ENCODE measurements at places on chromosomes 1 and 21. TPM values are rescaled to one million over a fixed set of nuclear protein-coding genes. Genes with fewer than 3 reads are reported as not detected.

The DEPDC1 gene
- total RNA-seq, result 14.7 TPM

The BLACAT1 gene
- under 0.01 TPM for total RNA-seq

The ZNF691 gene
- total RNA-seq, result 15.3 TPM

The AADACL3 gene
- total RNA-seq, result not detected

The TEKT2 gene
- not detected for total RNA-seq

The A3GALT2 gene
- total RNA-seq, result not detected

The NR5A2 gene
- total RNA-seq, result under 0.01 TPM

The CELA2A gene
- not detected for total RNA-seq

DNA sequence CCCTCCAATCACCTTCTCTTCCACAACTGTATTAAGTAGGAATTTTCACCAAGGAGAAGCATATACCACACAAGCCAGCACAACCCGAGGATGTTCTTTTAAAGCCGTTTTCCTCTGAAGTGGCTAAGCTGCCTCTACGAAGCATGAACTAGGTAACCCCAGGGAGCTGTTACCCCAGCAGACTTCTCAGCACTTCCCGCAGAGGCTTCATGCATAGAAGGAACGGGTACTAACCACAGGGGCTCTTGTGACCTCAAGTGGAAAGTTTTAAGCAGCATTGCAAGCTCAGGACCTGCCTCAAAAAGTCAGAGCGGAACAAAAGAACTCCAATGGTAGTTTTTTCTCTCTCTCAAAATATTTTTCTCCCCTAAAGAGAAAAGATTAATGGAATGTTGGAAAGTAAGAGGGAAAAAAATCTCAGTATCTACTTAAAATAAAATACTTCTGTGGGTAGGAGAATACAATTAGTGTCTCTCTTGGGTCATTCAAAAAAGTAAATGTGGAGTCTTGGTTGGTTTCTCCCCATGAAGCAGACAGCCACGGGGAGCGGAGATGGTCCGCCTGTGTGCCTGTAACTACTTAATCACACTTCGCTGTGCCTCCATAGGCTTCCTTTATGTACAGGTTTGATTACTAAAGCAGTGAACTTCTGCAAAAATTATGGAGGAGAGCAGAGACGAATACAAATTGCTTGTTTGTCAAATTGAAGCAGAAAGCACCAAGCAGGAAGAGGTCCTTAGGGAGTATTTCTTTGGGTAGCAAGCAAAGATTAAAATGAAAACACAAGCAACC lies 40.9 kb downstream of the STX6 start:
- no peak for DNase-seq

- DNase-seq, result peak; percentile 83
Observed at GRCh38 chr1:3473381-3473844, 18.9 kb downstream of the ARHGEF16 start.

DNA sequence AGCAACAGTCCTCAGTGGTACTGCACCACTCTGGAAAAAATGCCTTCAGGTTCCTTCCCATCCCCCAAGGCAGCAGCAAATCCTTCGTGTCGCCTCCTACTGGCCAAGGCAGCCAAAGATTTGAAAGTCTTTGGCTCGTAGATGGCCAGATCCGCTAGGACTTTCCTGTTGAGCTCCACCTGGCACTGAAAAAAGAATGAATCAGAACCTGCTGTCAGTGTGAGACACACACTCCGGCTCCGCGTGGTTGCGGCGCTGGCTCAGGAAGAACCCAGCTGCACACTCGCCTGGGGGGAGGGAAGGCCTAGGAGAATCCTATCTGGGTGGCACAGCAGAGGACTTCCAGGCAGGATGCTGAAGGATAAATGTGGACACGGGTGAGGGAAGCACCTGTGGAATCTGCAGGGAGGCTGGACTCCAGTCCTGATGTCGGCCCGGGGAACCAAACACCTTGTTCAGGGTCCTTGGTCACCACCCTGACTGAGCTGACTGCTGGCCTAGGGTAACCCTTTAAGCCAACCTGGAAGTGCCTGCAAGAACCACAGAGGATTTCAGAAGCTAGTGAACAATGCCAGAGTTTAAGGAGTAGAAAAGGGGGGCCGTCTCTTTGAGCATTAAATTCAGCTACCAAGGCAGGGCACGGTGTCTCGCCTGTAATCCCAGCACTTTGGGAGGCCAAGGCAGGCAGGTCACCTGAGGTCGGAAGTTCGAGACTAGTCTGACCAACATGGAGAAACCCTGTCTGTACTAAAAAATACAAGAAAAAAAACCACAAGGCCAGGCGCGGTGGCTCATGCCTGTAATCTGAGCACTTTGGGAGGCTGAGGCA lies 3.2 kb upstream of the CCNL2 start:
- peak; percentile 60 for DNase-seq

GRCh38 chr1:234821840-234822239 lies 211.9 kb upstream of the IRF2BP2 start:
- no peak for DNase-seq

DNA sequence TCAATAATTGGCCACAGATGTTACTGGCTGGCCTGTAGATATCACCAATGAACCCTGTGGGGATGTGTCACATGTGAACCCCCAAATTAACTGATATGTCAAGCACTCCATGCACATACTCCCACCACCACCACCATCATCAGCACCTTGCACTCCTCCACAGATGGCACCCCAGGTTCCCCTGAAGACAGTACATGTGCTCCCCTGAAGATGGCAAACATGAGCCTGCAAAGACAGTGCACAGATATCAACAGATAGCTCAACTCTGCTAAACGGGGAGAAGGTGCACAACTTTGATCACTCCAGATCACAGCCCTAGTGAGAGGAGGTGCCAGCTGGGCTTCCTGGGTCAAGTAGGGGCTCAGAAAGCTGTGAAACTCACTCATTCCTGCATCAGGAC lies 74.4 kb downstream of the CLCA4 start:
- no peak for DNase-seq

- DNase-seq, result peak; percentile 54
Observed at GRCh38 chr1:211420389-211420788, 71.6 kb downstream of the RD3 start.

DNA sequence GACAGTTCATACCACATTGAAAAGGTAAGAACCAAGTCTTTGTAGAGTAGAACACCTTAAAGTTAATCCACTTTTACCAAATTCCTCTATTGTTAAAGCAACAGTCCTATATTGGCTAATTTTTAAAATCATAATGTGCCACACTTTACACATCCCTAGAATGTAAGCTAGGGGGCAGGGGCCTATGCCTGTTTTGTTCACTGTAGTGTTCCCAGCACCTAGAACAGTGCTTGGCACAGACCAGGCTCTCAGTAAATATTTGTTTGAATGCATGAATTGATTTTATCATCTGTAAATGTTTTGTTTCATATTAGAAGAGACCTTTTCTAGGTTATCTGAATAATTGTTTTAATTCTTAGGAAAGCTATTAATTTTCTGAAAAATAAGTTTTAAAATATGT lies 9.1 kb downstream of the SMAP2 start:
- no peak for DNase-seq

- DNase-seq, result no peak
Observed at GRCh38 chr1:25011943-25012638, 82.0 kb upstream of the RUNX3 start.

DNA sequence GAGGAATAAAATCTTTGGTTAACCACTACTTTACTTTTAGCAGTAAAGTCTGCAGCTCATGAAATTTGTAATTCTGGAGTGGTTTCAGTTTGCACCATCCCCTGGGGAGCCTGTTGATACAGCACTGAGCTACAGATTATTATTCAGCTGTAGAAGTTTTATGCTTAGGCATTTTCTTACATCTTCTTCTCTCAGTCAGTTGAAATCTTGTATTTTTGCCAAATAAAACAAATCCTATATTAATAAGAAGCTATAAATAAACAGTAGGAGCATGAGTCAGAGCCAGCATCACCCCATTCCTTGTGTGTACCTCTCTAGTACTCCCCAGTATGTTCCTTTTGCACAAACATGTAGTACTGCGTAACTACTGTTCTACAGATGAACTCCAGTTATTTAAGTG lies 118.9 kb downstream of the ATF6 start:
- DNase-seq, result peak; percentile 93

GRCh38 chr1:89907727-89908212 lies 86.9 kb downstream of the LRRC8D start:
- DNase-seq, result peak; percentile 82

- DNase-seq, result peak; percentile 8
Observed at GRCh38 chr1:89274411-89274857, 1.8 kb upstream of the GBP5 start.

- DNase-seq, result no peak
Observed at GRCh38 chr1:185636848-185637247, 97.3 kb upstream of the HMCN1 start.

- DNase-seq, result peak; percentile 62
Observed at GRCh38 chr1:182604175-182605164, at the start of gene RGS16. Gene RGS16, minus strand, starts transcription at chr1:182604389. Its CDS starts 130 bp downstream, at chr1:182604259.

- DNase-seq, result no peak
Observed at GRCh38 chr21:45152265-45152746, 77.9 kb downstream of the ADARB1 start.

DNA sequence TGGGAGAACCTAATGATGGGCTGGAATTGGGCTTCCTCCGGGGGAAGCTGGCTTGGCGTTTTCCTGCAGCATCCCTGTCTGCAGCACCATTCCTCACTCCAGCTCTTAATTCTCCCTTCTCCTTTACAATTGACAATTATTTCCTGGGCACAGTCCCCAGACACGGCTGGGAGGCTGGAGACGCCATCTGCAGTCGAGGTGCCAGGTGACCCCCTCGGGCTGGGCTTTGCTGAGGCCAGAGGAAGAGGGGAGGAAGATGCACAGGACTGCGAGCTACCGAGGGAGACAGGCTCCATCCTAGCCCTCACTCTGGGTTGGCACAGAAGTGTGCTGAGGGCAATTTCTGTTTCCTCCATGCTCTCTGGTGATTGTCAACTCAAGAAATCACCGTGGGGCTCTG lies 453.8 kb downstream of the PTPRU start:
- no peak for DNase-seq

DNA sequence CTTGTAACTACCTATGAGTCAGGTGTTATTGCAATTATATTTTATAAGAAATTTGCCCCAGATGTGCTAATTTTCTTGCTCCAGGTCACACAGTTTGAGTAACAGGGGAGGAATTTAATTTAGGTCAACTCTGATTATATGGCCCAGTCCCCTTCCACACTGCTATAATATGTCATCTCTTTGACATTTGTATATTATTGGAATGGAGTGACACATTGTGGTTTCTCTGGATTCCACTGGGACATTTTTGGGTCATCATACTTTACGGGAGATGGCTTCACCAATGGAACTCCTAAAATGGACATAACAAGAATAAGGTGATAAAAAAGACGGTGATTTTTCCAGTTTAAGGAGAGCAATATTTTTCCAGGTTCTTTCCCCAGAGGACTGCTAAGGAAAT lies 191.2 kb downstream of the DISC1 start:
- peak; percentile 22 for DNase-seq

- DNase-seq, result peak; percentile 7
Observed at GRCh38 chr1:234214129-234214910, 158.9 kb upstream of the COA6 start.

- DNase-seq, result no peak
Observed at GRCh38 chr1:200029822-200030152, 2.3 kb downstream of the NR5A2 start.

DNA sequence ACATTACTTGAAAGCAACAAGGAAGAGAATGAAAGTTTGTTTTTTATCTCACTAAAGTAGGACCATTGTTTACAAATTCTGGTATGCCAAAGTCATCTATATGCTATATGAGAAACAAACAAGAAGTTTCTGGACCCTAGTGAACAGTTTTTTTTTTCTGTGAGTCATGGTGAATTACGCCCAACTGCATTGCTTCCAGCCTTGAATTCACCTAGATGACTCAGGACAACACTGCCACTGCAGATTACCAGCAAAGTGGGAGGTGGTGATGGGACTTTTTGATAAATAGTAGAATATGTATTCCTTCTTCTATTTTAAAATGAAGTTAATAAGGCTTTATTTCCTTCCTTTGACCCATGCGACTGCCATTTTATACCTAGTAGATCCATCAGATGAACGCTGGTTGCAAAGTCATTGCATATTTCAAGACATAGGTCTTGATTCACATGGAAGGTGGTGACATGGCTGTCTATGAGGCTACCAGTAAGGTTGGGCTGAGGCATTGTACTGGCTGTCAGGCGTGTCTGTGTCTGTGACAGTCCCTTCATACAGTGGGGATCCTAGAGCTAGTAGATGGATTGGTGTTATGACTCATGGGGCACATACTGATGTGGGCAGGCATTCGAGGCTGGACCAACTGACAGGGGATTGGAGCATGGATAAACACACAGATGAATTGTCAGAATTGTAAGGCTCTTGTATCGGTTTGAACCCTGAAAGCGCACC lies 49.1 kb upstream of the APOBEC4 start:
- peak; percentile 45 for DNase-seq

Data from IMR-90 (cell line).